ENCODE measurements at places on chromosomes 3 and 15.

GRCh38 chr15:69941706-69942495, 155.8 kb downstream of the TLE3 start:
- no peaks in the 10 kb centered on the region for H3K4me1 ChIP-seq
- no peak for DNase-seq
- no peak overlapping the region for H3K27ac ChIP-seq
- peaks cover 3% of the 10 kb centered on the region for H3K27me3 ChIP-seq
- no peak overlapping the region for H3K4me3 ChIP-seq

- no peak for DNase-seq
- no peaks in the 10 kb centered on the region for H3K27me3 ChIP-seq
- H3K4me1 ChIP-seq = peaks cover 59% of the 10 kb centered on the region
- H3K36me3 ChIP-seq = peaks cover 51% of the 10 kb centered on the region
- H3K4me3 ChIP-seq = peak overlapping the region; percentile 88
Observed at GRCh38 chr15:90871139-90871715, 2.8 kb downstream of the FURIN start.

GRCh38 chr3:127211118-127212060, 18.5 kb downstream of the PRR23E start:
- H3K36me3 ChIP-seq = no peaks in the 10 kb centered on the region
- no peak for DNase-seq
- H3K27ac ChIP-seq = no peak overlapping the region
- peaks cover 2% of the 10 kb centered on the region for H3K4me1 ChIP-seq
- H3K4me3 ChIP-seq = no peak overlapping the region

- H3K4me3 ChIP-seq = no peak overlapping the region
- H3K4me1 ChIP-seq = peaks cover 6% of the 10 kb centered on the region
- no peak overlapping the region for H3K27ac ChIP-seq
Observed at GRCh38 chr3:161422171-161422700, 50.9 kb upstream of the SPTSSB start.

DNA sequence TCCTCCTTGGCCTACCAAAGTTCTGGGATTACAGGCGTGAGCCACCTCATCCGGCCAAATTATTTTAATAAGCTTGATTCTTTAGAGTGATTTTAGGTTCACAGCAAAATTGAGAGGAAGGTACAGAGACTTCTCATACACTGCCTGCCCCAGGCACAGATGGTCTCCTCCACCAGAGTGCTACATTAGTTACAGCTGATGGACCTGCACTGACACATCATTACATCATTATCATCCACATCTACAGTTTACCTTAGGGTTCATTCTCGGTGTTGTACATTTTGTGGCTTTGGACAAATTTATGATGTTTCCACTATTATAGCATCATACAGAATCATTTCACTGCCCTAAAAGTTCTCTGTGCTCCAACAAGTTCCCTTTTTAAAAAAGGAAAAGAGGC, 4.4 kb upstream of the VPS8 start:
- peaks cover 3% of the 10 kb centered on the region for H3K27me3 ChIP-seq
- no peak overlapping the region for H3K4me3 ChIP-seq
- peaks cover 17% of the 10 kb centered on the region for H3K4me1 ChIP-seq

DNA sequence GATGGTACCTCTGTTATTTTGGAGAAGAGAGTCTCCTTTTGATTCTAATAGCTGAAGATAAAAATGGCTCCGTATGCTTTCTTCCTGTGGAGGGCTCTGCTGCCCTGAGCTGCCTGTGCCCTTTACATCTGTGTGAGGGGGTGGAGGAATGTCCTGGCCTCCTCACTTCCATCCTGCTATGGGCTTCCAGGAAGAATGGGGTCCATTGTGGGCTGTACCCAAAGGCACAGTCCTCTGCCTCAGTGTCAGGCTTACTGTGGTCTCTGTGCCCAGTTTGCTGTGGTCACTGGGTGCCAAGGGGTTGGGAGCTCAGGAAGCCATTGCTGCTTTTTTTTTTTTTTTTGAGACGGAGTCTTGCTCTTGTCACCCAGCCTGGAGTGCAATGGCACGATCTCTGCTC, 14.4 kb downstream of the DAG1 start:
- no peak for DNase-seq
- H3K27ac ChIP-seq = no peak overlapping the region
- peaks cover 2% of the 10 kb centered on the region for H3K4me1 ChIP-seq
- no peaks in the 10 kb centered on the region for H3K27me3 ChIP-seq
- H3K4me3 ChIP-seq = no peak overlapping the region

DNA sequence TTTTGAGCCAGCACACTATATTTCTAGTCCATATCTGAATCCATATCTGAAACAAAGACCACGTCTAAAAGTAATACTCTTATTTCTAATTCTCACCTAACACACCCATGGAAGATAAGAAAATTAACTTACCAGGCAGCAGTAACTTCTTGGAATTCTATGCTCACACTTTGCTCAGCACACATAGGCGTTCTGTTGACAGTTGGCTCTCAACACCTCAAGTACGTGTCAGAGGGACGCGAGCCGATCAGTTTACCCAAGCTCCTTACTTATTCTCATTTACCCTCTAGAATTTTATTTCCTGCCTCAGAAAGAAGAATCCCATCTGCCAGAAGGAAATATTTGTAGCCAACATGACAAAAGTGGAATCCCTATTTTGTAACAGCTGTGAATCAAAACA, 911.9 kb downstream of the FHIT start:
- H3K27me3 ChIP-seq = no peaks in the 10 kb centered on the region
- H3K4me1 ChIP-seq = no peaks in the 10 kb centered on the region
- H3K4me3 ChIP-seq = no peak overlapping the region
- H3K27ac ChIP-seq = no peak overlapping the region
- no peak for DNase-seq

DNA sequence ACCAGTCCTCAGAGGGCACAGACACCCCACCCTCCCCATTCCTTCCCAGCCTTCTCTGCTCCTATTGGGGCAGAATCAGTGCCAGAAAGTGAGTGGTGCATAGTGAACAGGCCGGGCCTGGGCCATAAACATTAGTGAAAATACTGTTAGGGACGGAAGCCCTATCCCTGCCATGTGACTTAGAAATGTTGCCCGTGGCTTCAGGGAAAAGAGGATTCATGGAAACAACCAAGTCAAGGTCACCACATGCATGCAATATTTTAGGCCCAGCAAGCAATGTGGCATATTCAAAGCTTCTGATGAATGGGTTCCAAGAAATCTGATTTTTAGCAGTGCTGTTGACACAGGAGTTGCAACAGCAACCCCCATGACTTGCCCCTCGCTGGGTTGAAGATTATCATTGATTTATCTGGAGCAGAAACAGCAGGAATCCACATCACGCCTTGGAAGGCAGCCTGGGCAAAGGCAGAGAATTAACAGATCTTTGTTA, 52.3 kb downstream of the CCNL1 start:
- no peak for DNase-seq
- H3K4me1 ChIP-seq = peaks cover 31% of the 10 kb centered on the region
- no peaks in the 10 kb centered on the region for H3K27me3 ChIP-seq
- H3K4me3 ChIP-seq = no peak overlapping the region
- no peaks in the 10 kb centered on the region for H3K36me3 ChIP-seq
- H3K27ac ChIP-seq = no peak overlapping the region

- peaks cover 88% of the 10 kb centered on the region for H3K27me3 ChIP-seq
- H3K36me3 ChIP-seq = no peaks in the 10 kb centered on the region
- H3K4me1 ChIP-seq = peaks cover 37% of the 10 kb centered on the region
- no peak overlapping the region for H3K27ac ChIP-seq
- no peak for DNase-seq
- H3K4me3 ChIP-seq = peak overlapping the region; percentile 18
Observed at GRCh38 chr3:169658311-169658931, 5.1 kb downstream of the MECOM start.

- peaks cover 18% of the 10 kb centered on the region for H3K27me3 ChIP-seq
- no peaks in the 10 kb centered on the region for H3K36me3 ChIP-seq
- no peak for DNase-seq
Observed at GRCh38 chr3:5464649-5465048, 277.1 kb downstream of the EDEM1 start.

DNA sequence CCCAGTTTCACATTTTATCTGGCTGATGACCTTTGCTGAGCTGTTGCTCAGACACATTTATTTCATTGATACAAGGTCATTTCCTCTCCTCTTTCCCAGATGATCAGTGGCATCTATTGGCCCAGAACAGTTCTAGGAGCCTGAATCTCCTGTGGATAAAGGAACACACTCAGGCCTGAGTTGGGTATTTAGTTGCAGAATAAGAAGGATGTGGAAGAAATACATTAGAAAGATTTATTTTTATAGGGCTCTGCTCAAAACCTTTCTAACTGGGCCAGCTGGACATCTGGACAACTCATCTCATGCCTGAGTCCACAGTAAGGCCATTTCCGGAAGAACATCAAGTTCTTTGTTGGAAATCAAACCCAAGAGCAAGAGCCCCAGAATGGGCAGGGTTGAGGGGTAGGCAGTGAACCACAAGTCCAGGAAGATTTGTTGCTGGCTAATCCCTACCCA, 19.7 kb upstream of the MFGE8 start:
- H3K4me1 ChIP-seq = no peaks in the 10 kb centered on the region
- DNase-seq = no peak
- no peak overlapping the region for H3K4me3 ChIP-seq
- H3K27me3 ChIP-seq = peaks cover 22% of the 10 kb centered on the region
- peaks cover 2% of the 10 kb centered on the region for H3K36me3 ChIP-seq

DNA sequence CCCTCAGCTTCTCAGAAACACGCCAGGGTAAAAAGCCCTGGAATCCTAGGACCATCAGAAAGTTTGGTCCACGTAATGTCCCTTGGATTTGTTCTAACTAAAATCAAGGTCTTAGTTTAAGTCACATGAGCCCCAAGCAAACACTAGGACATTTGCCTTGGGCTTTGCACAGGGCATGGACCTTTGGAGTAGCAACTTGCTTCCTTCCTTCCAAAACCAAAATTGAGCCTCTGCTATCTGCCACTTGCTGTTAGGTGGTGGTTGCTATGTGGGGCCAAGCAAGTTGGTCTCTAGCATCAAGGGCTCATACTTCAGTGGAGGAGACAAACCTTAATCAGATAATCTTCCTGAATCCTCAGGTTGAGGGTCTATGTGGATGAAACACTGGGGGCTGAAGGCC, 4.0 kb upstream of the DAG1 start:
- H3K36me3 ChIP-seq = peaks cover 5% of the 10 kb centered on the region
- H3K4me1 ChIP-seq = peaks cover 8% of the 10 kb centered on the region
- H3K4me3 ChIP-seq = no peak overlapping the region
- DNase-seq = no peak
- H3K27ac ChIP-seq = peak overlapping the region; percentile 30
- no peaks in the 10 kb centered on the region for H3K27me3 ChIP-seq

DNA sequence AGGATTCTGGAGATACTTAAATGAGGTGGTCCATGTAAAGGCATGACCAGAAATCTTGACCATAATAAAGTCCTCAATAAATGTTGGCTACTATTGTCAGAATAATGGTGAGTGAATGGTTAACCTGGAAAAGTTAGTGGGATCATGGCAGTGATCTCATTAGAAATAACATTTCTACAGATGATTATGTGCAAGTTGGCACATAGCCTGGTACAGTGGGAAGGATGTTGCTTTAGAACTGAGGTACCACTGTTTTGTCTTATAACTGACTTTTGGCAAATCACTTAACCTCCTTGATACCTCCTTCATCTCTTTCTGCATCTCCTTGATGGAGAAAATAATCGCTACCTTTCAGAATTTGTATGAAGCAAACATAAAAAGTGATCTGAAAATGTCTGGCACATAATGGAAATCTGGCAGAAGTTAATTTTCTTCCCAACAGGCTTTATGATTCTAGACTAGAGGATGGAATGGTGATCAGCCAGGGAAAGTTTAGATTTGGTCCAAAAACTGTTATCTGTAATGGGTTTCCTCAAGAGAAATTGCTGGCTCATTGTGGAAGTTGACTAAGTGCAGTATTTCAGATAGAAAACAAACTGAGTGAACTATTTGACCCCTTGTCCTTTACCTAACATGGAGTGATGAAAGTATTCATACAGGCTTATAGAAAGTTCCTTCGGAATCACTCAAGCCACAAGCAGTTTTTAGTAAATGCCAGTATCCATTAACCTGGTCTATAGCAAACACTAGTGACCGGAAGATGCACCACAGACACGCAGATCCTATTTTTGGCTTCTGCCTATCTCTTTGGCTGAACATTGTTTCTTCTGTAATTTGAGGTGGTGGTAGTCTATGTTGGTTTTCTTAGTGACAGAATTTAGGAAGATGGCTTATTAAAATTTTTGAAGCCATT, 449.6 kb upstream of the TGFBR2 start:
- H3K4me3 ChIP-seq = no peak overlapping the region
- no peak overlapping the region for H3K27ac ChIP-seq
- no peaks in the 10 kb centered on the region for H3K36me3 ChIP-seq
- no peaks in the 10 kb centered on the region for H3K4me1 ChIP-seq

- peaks cover 14% of the 10 kb centered on the region for H3K36me3 ChIP-seq
- no peaks in the 10 kb centered on the region for H3K27me3 ChIP-seq
- no peaks in the 10 kb centered on the region for H3K4me1 ChIP-seq
- H3K27ac ChIP-seq = no peak overlapping the region
- no peak overlapping the region for H3K4me3 ChIP-seq
Observed at GRCh38 chr3:188469228-188469885, 315.4 kb downstream of the LPP start.

- peak overlapping the region; percentile 80 for H3K4me3 ChIP-seq
- DNase-seq = no peak
- H3K27ac ChIP-seq = peak overlapping the region; percentile 99
Observed at GRCh38 chr15:72237853-72238224, 6.8 kb upstream of the PKM start.

DNA sequence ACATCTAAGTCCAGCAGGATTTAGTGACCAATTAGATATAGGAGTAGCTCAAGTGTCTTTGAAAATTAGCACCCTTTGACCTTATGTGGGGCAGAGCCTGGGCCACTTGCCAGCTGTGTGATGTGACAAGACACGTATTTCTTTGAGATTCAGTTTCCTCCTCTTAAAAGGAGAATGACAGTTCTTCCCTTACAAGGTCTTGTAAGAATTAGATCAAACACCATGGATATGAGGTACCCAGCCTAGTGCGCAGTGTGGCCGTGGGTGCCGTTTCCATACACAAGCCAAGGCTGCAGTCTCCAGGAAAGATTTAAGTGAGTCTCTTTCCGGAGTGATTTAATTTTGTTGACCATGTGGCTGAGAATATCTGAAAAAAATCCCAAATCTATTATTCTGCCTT, 46.3 kb downstream of the ARHGAP31 start:
- no peak overlapping the region for H3K27ac ChIP-seq
- peaks cover 9% of the 10 kb centered on the region for H3K36me3 ChIP-seq
- H3K4me3 ChIP-seq = no peak overlapping the region
- H3K4me1 ChIP-seq = peaks cover 3% of the 10 kb centered on the region

GRCh38 chr3:128473180-128473519, 6.5 kb upstream of the DNAJB8 start:
- DNase-seq = no peak
- H3K4me1 ChIP-seq = peaks cover 2% of the 10 kb centered on the region
- peaks cover 25% of the 10 kb centered on the region for H3K27me3 ChIP-seq
- no peak overlapping the region for H3K4me3 ChIP-seq
- no peak overlapping the region for H3K27ac ChIP-seq
- no peaks in the 10 kb centered on the region for H3K36me3 ChIP-seq

- H3K27ac ChIP-seq = peak overlapping the region; percentile 12
- peaks cover 2% of the 10 kb centered on the region for H3K4me1 ChIP-seq
- H3K36me3 ChIP-seq = peaks cover 18% of the 10 kb centered on the region
- H3K4me3 ChIP-seq = no peak overlapping the region
- no peaks in the 10 kb centered on the region for H3K27me3 ChIP-seq
- no peak for DNase-seq
Observed at GRCh38 chr15:85763157-85763556, 31.6 kb downstream of the KLHL25 start.

Measured in activated T-cell treated with anti-CD3 and anti-CD28 coated beads, Interleukin-2, amount 50 U/mL, for 24 hours (primary cell).